ENCODE measurements at places on chromosomes 5 and 9. TPM values are rescaled to one million over a fixed set of nuclear protein-coding genes. Genes with fewer than 3 reads are reported as not detected.

KIF2A gene
- total RNA-seq, result 50.6 TPM

SLC36A2 gene
- total RNA-seq, result not detected

MAMDC2 gene
- 134 TPM for total RNA-seq

CDKN2B-AS1 gene
- total RNA-seq, result not detected

FOXD4L6 gene
- not detected for total RNA-seq

PSAT1 gene
- 3.1 TPM for total RNA-seq

TRPM6 gene
- total RNA-seq, result 1.1 TPM

CCL27 gene
- total RNA-seq, result not detected

HMCN2 gene
- 18.8 TPM for total RNA-seq

TLR4 gene
- 31.5 TPM for total RNA-seq

PCDHA12 gene
- 1.2 TPM for total RNA-seq

CLTA gene
- 136 TPM for total RNA-seq

MYMK gene
- not detected for total RNA-seq

CCL28 gene
- 3.0 TPM for total RNA-seq

ARSI gene
- total RNA-seq, result 8.3 TPM

HTR1A gene
- not detected for total RNA-seq

IFNA21 gene
- total RNA-seq, result not detected

LMBRD2 gene
- 8.3 TPM for total RNA-seq

IL13 gene
- total RNA-seq, result not detected

Data from gastroesophageal sphincter (tissue), 4 donors.